Fibroblast of skin of right biceps (primary cell): ENCODE measurements at places on chromosomes 4 and X.

DNA sequence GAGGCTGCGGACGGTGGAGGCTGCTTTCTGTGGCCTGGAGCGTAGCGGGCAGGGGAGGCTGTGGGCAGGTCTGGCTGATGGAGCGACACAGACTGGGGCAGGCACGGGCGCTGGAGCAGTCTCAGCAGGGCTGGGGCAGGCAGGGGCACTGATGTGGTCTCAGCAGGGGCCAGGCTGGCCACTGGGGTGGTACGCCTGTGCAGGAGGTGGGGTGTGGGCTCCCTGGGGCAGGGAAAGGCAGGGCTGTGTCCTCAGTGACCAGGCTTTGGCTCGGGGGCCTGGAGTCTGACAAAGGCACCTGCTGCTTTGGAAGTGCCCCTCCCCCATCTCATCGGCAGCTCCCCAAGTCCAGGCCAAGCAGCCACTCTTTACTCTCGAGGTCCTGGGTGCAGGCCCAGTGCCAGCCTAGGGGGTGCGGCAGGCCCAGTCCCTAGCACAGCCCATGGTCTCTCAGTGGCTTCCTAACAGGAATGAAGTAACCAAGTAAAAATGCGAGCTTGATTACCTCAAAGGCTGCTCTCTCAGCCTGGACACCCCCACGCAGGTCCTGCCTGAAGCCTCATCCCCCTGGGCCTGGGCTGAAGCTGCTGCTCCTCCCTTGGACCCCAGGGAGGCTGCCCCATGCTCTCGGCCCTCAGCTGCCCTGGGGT is 55.5 kb downstream of the ADRA2C start:
- DNase-seq = no peak

GRCh38 chr4:2354118-2354517 is 64.3 kb downstream of the ZFYVE28 start:
- DNase-seq = peak; percentile 21

DNA sequence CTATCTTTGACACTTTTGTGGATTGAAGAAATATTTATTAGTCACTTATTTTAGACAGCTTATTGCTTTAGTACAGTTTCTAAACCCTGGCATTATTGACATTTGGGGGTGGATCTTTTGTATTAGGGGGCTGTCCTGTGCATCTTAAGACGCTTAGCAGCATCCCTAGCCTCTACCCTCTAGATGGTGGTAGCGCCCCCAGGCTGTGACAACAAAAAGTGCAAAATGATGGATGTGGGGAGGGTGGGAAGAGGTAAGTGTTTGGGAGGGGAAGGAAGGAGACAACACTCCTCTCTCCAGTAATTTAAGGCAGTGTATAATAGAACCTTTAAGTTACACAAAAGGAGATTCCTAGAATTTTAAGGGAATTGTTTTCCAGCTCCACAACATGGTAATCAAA is 1210.6 kb downstream of the C4orf33 start:
- DNase-seq = no peak

- DNase-seq = peak; percentile 75
Measured at GRCh38 chrX:53265771-53266574, 15.4 kb downstream of the IQSEC2 start.

- DNase-seq = no peak
Measured at GRCh38 chrX:19742826-19743225, 144.6 kb downstream of the SH3KBP1 start.

- no peak for DNase-seq
Measured at GRCh38 chr4:90198086-90198847, 71.1 kb downstream of the CCSER1 start.

DNA sequence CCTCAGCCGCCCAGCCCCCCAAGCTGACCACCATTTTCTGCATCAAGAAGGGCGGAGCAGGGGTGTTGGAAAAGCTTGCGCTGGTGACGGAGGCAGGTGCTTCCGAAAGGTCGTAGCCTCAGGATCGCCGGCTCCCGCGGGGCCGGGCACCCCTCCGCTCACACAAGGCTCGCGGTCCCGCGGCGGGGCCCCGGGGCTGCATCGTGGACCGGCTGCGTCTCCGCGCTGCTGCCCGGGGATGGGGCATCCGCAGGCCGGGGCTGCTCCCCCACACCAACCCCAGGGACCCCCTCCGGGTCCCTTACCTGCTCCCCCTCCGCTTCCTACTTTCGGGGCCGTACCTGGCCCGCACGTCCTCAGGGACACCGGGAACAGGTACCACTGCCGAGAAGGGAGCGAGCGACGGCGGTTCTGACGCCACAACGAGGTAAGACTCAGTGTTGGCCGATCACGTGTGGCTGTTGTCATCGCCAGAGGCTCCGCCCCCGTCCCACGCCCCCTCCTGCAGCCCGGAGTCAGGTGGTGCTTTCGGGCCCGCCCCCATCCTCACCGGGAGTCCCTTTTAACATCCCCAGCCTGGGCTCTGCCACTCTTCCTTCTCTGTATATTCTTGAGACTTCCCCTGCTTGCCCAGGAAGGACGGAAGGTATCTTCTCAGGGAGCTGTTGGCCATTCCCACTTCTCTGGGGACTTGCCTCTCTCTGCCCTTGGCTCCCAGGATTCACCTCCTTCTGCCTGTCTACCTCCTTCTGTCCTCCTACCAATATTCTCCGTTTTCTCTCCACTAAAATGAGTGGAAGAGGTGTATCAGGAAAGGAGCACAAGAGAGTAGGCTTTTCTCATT is at the start of gene BEX2:
Gene BEX2, minus strand, starts transcription at position 436 of the 844 bp plus-strand sequence. CDS start 1,014 bp downstream, outside the sequence.
- peak; percentile 16 for DNase-seq

GRCh38 chr4:3766785-3767569 is 792 bp downstream of the ADRA2C start:
- peak; percentile 26 for DNase-seq

- peak; percentile 85 for DNase-seq
Measured at GRCh38 chrX:133412246-133412645, 3.0 kb downstream of the GPC4 start.

DNA sequence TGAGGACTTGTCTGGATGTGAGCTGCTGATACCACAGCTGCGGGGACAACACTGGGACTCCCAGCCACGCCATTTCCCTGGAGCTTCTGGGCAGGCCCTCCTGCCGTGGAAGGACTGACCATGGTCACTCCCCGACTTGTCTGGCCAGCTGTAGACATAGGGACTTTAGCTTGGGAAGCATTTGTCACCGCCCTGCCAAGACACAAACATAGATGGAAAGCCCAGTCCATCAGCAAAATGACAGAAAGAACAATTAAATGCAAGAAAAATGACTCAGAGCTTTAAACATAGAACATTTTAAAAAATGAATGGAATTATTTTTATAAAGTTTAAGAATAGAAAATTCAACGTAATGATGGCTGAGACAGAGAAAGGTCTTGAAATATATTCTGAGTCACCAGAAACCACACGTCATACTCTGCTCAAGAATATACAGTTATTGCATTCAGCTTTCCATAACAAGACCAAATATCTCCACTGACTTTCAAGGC is 107.6 kb upstream of the CBR4 start:
- peak; percentile 94 for DNase-seq

DNA sequence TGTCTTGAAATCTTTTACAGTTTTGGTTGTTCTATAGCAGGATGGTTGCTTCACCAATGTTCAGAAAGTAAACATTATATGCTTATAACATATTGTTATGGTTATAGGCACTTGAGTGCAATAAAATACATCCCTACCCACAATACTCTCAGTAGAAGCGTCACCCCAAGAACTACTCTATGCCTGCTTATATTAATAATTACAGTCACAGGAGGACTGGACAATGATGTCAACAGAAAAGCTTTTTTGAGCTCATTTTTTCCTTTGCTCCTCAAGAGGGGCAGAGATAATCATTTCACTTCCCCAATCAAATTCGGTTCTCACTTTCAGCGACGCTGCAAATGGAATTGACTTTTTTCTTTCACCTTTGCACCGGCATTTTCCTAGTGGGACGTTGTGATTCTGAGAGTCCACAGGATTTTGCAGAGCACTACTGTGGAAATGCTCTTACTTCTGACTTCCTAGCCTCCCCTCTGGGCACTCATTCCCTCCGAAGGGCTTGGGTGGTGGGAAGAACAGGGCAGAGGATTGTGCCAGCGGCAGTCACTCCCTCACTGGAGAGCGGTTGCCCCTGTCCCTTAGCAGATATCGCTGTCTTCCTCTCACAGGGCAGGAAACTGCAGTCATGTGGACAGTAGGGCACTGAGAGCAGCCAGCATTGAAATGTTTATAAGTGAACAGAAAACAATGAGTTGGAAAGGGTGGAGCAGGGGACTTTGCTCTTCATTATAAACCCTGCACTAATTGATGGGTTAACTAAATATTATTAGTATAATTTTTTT is 24.9 kb upstream of the SGMS2 start:
- DNase-seq = no peak

DNA sequence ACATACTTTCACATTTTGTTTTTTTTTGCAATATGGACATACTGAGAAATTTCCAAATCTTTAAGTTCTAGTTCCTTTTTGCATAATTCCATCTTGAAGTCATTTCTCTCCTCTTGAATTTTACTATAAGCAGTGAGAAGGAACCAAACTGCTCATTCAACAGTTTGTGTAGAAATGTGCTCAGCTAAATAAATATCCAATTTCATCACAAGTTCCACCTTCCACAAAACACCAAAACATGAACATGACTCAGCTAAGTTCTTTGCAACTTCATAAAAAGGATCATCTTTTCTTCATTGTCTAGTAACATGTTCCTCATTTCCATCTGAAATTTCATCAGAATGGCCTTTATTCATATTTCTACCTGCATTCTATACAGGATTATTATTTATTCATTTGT is 77.3 kb upstream of the FGF13 start:
- DNase-seq = no peak

DNA sequence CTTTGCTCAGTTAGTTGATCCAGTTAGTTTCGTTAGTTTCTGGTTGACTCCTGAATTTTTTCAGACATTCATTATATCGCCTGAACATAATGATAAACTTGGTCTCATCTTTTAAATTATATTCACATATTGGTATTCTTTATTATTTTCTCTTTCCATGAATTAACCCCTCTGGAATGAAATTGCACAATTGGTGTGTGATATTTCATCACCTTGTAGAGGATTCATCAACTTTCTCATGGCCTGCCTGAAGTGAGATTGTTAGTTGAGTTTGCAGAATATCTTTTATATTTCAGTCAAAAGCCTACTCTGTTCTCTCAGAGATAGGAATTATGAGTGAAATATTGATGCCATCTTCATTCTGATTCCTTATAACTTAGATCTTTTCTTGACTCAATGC is 1160.6 kb upstream of the AGA start:
- DNase-seq = peak; percentile 28

GRCh38 chr4:149999485-150000074 is 78.7 kb upstream of the DCLK2 start:
- DNase-seq = peak; percentile 85

DNA sequence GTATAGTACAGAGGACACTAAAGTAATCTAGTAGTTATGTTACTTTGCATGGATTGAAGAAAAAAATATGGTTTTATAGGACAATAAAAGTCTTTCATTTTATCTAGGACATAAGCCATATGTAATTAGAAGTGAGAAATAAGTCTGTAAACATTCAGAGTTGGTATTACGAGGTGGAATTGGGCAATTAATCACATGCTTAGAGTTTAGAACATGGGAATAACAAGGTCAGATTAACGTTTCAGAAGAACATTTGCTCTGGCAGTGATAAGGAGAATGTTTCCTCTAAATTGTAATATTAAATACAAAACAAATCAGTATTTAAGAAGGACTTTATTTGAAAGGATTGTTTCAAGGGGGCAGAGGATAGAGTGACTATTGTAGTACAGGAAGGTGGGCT is 15.6 kb upstream of the SULT1E1 start:
- no peak for DNase-seq

- DNase-seq = peak; percentile 6
Measured at GRCh38 chr4:7031558-7032449, 11.4 kb upstream of the TADA2B start.
